Right kidney (tissue), 9 donors: ENCODE measurements at places on chromosomes 2 and 18.

GRCh38 chr2:60888853-60889252 is 7.5 kb downstream of the REL start:
- no peak for DNase-seq

DNA sequence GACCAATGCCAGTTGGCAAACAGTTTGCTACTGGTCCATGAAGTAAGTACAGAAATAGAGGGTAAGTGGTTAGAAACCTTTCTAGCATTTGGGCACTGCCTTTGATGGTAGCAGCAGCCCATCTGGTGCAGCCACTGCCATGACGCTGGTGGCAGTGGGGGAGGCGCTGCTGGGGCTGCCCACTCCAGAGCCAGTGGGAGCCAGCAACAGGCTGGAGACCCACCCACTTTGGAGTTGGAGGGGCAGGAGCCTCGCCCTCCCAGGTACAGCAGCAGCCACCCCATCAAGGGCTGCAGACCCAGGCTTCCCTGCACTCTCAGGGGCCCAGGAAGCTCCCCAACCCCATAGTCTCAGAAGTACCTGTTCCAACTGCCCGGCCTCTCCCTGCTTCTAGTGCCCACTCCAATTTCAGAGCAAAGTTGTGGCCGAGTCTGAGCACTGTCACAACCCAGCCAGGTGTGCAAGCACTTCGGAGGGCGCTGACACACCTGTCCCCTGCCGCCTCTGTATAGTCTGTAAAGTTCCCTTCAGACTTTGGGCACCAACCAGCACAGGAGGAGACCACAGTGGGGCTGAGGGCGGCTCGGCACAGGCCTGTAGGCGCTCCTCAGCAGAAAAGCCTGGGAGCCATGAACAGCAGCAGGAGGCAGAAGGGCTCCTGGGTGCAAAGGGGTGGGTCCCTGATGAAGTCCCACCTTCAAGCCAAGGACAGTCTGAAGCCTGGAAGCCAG is 125.6 kb upstream of the CCDC150 start:
- DNase-seq, result no peak

DNA sequence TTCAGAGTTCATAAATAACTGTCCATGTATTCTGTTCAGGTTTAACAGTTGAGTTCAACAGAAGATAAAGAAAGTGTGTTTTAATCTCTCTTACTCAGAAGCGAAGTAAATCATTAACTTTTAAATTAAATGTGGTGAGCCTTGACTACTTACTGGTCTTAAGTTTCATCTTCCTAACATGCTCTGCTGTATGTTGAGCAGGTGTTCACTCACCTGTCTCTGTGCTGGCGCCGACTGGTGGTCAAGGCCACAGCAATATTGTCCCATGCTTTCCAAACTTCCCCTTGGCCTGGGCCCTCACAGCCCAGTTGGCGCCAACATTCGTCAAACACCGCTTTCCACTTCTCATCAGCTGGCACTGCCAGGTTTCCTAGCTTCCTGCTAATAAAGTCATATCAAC is 17.0 kb upstream of the MPP4 start:
- no peak for DNase-seq

- peak; percentile 38 for DNase-seq
These were observed 52.0 kb downstream of the KIF5C start for GRCh38 chr2:148926981-148927401.

DNA sequence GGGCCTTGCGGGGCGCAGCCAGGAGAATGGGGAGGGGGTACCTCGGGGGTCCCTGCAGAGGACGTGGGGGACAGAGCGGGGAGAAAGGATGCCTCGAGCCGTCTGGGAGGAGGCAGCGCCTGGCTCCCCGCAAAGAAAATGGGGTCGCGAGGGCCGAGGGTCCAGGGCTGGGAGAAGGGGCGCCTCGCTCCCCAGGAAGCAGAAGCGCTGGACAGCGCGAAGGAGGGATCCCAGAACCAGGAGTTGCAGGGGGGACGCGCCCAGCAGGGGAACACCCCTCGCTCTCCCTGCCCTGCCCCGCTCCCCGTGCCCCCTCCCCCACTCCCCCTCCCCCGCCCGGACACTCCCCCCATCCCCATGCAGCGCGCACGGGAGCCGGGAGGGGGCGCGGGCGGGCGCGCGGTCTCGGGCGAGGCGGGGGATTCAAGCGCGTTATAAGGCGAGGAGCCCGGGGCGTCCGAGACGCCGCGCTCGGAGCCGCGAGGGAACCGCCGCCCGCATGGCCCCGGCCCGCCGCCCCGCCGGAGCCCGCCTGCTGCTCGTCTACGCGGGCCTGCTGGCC is at the start of gene ERFE:
Gene ERFE, plus strand, starts transcription at position 462 of the 562 bp plus-strand sequence. Its CDS starts 38 bp downstream, at position 500.
- peak; percentile 30 for DNase-seq

- DNase-seq, result peak; percentile 55
These were observed 42.1 kb downstream of the BMP10 start for GRCh38 chr2:68828887-68829708.
